ENCODE measurements at places on chromosomes 13 and 19.

GRCh38 chr13:51729866-51730553, 74.0 kb downstream of the DHRS12 start:
- peak; percentile 91 for DNase-seq

GRCh38 chr13:39422845-39423565, 180.0 kb downstream of the LHFPL6 start:
- peak; percentile 45 for DNase-seq

GRCh38 chr13:97948041-97948440, 5.4 kb upstream of the IPO5 start:
- peak; percentile 28 for DNase-seq

DNA sequence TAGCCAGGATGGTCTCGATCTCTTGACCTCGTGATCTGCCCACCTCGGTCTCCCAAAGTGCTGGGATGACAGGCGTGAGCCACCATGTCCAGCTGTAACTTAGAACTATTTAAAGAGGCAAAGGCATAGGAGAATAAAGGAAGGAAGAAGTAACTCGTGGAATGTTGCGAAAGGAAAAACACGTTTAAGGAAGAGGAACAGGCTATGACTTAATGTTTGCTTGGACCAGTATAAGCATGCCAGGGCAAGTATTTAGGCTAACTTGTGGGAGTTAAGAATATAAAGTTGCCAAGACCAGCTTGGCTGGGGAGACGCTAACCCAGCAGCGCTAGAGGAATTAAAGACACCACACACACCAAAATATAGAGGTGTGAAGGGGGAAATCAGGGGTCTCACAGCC, 33.5 kb downstream of the ZNF844 start:
- no peak for DNase-seq

Data from fibroblast of mammary gland (primary cell).